ENCODE measurements at places on chromosomes 2 and 18.

- DNase-seq: peak; percentile 31
Measured at GRCh38 chr2:85409845-85410583, at the start of gene CAPG. Gene CAPG (minus strand): TSS chr2:85410366. CDS start chr2:85402145, 8,221 bp downstream.

GRCh38 chr2:65658881-65659280 lies 226.5 kb upstream of the SPRED2 start:
- DNase-seq: no peak

GRCh38 chr2:126510356-126510755 lies 145.6 kb upstream of the GYPC start:
- DNase-seq: no peak

DNA sequence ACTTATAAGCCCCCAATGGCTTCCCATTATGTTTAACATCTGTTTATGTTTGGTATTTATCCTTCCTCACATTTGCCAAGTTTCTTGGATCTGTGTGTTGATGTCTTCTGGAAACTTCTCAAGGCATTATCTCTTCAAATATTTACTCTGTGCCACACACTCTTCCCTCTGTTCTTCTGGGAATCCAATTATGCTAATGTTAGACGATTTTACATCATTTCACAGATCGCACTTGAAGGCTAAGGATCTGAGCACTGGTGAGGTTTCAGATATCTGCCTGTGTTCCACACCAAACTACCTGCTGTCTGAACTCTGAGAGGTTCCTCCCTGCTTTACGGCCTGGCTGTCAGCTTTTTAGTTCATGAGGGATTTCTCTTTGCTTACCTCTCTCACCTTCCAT lies 10.1 kb downstream of the AOX1 start:
- DNase-seq: no peak

GRCh38 chr18:24954341-24954740 lies 397.6 kb downstream of the ZNF521 start:
- DNase-seq: no peak

DNA sequence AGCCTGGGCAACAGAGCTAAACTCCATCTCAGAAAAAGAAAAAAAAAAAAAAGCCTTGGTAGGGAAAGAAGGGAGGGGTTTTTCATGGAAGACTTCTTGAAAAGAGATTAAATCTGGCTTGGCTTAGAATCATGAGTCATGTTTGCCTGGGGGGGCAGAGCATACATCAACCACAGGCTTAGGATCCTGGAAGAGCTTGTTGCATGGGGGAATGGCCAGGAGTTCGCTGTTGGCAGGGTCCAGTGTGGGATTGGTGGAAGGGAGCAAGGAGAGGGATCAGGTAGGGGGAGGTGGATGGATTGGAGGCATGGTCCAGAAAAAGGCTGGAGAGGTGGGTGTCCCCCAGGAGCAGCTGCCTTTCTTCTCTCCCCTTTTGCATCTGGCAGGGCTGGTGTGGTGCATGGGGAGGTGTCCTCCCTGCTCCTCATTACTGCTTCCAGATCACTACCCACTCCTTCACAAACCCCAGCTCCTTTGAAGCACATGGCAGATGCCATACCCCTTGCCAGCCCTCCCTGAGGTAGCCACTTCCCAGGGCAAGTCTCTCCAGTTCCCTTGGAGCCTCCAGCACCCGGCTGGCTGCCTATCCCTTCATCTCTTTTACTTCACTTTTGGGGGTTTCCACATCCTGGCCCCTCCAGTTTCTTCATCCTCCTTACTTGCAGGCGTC lies 2.5 kb downstream of the ARMC9 start:
- no peak for DNase-seq

All from stimulated activated CD4-positive, alpha-beta T cell treated with anti-CD3 and anti-CD28 coated beads, Interleukin-4, amount 100 ng/mL, for 4 hours (primary cell).